Glutamatergic neuron (in vitro differentiated cells): ENCODE measurements at places on chromosomes 11 and 22. TPM values are rescaled to one million over a fixed set of nuclear protein-coding genes. Genes with fewer than 3 reads are reported as not detected.

- H3K4me3 ChIP-seq = no peak overlapping the region
- no peak overlapping the region for H3K27ac ChIP-seq
- H3K4me1 ChIP-seq = peaks cover 25% of the 10 kb centered on the region
- peak; percentile 22 for DNase-seq
- peaks cover 12% of the 10 kb centered on the region for H3K36me3 ChIP-seq
- peaks cover 3% of the 10 kb centered on the region for H3K27me3 ChIP-seq
These were observed 82.1 kb downstream of the CDKN1C start for GRCh38 chr11:2803186-2804091.

DNA sequence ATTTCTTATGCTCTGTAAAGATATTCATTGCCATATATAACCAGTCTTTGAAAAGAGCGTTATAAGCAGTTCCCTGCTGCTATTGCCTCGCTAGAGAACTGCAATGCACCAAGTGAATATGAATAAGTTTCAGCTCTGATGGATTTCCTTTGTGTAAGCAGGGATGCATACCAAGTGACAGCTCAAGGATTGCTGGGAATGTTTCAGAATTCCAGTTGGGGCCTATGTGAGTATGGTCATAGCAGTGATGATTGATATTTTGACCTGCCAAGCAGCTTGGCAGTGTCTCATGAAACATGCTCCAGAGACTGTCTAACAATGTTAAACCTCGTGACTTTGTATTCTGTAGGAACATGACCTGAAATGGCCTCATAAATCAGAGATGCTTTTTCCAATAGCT, 312.6 kb downstream of the C11orf87 start:
- H3K27ac ChIP-seq = no peak overlapping the region
- H3K4me1 ChIP-seq = peaks cover 7% of the 10 kb centered on the region
- no peak overlapping the region for H3K4me3 ChIP-seq
- H3K27me3 ChIP-seq = no peaks in the 10 kb centered on the region

The OR8A1 gene
- not detected for total RNA-seq

DNA sequence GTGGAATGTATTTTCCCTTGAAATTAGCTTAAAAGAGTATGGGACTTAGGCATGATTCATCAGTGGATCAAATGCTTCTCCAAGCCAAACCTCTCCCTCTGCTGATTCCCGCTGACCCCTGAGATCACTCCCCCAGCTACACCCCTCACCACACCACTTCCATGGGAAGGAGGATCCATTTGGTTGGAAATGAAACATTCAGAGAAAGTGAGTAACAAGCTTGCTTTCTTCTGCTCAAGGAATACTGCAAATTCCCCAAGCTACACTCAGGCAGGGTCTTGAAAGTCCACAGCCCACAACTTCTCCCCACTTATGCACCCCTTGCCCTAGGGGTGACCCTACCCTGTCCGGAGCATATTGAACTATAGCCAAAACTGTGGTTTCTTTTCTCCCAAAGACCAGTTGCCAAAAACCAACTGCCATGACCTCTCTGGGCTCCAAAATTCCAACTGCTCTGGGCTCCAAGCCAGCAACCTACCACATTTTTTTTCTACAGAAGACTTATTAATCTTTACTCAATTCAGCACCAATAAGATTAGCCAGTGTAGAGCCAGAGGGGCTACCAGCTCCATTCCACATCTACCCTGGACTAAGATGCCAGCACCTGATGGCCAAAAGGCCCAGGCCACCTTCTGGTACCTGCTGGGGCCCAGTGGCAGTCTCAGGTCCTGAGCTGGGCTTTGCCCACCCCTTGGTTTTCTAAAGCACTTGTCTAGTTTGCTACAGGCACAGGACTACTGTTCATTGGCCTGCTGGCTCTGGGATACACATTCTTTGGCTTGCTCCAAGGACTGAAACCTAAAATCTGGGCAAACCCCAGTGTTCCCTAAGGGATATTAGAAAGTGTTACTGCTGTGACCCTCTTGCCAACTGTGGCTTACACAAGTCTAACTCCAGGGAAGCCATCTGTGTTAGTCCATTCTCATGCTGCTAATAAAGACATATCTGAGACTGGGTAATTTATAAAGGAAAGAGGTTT, 101.1 kb downstream of the MICAL3 start:
- H3K4me3 ChIP-seq = no peak overlapping the region
- DNase-seq = no peak
- H3K27me3 ChIP-seq = peaks cover 4% of the 10 kb centered on the region
- H3K27ac ChIP-seq = no peak overlapping the region

The MAPK8IP2 gene
- total RNA-seq = 143 TPM

DNA sequence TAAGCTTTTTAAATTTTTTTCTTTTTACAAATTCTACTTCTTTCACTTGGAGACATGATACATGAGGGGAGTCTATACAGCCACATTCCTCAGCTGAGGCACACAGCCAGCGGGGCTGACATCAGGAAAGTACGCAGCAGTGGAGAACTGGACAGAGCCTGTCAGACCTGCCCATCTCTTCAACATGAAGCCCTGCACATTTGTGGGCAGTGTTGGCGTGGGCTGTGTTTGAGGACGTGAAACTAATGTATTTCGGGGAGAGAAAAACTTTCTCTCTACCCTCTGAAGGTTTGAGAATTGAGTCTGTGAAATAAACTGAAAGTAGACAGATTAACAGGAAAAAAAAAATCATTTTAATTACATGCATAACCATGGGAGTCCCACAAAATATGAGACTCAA, 84.8 kb upstream of the HTATIP2 start:
- no peaks in the 10 kb centered on the region for H3K36me3 ChIP-seq
- H3K27me3 ChIP-seq = no peaks in the 10 kb centered on the region

The APLNR gene
- 0.37 TPM for total RNA-seq

DNA sequence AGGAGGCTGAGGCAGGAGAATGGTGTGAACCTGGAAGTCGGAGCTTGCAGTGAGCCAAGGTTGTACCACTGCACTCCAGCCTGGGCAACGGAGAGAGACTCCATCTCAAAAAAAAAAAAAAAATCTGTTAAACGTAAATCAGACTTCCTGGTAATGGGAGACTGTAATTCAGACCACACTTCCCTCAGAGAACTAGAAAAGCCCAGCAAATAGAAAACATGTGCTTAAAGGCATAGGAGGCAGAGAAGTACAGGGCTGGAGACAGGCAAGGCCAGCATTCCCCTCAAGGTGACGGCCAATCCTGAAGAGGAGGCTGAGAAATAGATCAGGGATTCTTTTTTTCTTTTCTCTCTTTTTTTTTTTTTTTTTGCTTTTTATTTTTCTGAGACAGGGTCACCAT, 8.2 kb downstream of the GGT5 start:
- no peaks in the 10 kb centered on the region for H3K4me1 ChIP-seq
- H3K36me3 ChIP-seq = no peaks in the 10 kb centered on the region
- peaks cover 2% of the 10 kb centered on the region for H3K27me3 ChIP-seq
- no peak overlapping the region for H3K27ac ChIP-seq
- no peak for DNase-seq

The TTC36 gene
- total RNA-seq = 1.9 TPM

GRCh38 chr22:27783436-27784119, 18.0 kb downstream of the MN1 start:
- no peak for DNase-seq
- H3K4me3 ChIP-seq = no peak overlapping the region
- H3K27me3 ChIP-seq = no peaks in the 10 kb centered on the region
- peaks cover 3% of the 10 kb centered on the region for H3K4me1 ChIP-seq

- H3K27me3 ChIP-seq = peaks cover 2% of the 10 kb centered on the region
- peak overlapping the region; percentile 98 for H3K27ac ChIP-seq
- H3K36me3 ChIP-seq = no peaks in the 10 kb centered on the region
- peak overlapping the region; percentile 70 for H3K4me3 ChIP-seq
These were observed 2.2 kb upstream of the TUT1 start for GRCh38 chr11:62593434-62594044.

- H3K27me3 ChIP-seq = peaks cover 7% of the 10 kb centered on the region
- H3K27ac ChIP-seq = no peak overlapping the region
- no peak for DNase-seq
- H3K4me3 ChIP-seq = no peak overlapping the region
- no peaks in the 10 kb centered on the region for H3K36me3 ChIP-seq
These were observed 187.6 kb downstream of the DBX1 start for GRCh38 chr11:19972651-19973050.

DNA sequence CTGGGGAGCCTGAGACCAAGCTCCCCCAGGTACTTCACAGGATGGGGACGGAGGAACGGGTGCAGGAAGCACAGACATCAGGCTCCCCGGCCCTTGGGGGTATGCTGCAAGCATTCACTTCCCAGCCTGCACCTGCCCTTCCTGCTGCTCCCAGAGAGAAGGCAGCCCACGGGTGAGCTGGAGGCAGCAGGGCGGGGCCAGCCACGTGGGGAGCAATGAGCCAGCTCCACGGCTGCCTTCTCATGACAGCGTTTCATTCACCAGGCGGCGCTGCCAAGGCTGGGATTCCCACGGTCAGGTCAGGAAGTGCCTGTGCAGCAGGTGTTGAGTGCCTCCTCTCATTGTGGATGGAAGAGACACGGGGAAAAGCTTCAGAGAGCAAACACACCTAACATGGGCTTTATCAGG, 14.5 kb upstream of the PHLDA2 start:
- peaks cover 9% of the 10 kb centered on the region for H3K27me3 ChIP-seq
- no peak overlapping the region for H3K27ac ChIP-seq
- no peak overlapping the region for H3K4me3 ChIP-seq
